Skeletal muscle cell (primary cell): ENCODE measurements at places on chromosomes 2 and 18.

DNA sequence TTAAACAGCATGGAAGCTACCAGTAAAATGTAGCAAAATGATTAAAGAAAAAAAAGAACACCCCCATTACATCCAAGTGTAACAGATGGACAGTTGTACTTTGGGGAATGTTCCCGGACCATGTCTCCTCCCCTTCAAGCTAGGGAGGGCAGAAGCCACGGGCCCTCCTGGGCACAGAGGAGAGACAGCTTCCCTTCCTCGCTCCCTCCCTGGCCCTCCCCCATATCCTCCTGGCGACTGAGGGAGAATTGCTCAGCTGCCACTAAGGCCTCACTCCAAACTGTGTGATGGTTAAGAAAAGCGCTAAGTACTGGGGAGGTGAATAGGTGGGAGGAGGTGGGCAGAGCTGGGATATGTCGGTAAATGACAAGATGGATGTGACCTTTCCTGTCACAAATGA is 358.0 kb downstream of the HRH4 start:
- DNase-seq: no peak

GRCh38 chr2:128755695-128756364 is 437.2 kb upstream of the HS6ST1 start:
- no peak for DNase-seq

- no peak for DNase-seq
Measured at GRCh38 chr2:215280326-215280725, 31.5 kb upstream of the ATIC start.

GRCh38 chr2:122072666-122073065 is 317.2 kb downstream of the TSN start:
- peak; percentile 23 for DNase-seq

DNA sequence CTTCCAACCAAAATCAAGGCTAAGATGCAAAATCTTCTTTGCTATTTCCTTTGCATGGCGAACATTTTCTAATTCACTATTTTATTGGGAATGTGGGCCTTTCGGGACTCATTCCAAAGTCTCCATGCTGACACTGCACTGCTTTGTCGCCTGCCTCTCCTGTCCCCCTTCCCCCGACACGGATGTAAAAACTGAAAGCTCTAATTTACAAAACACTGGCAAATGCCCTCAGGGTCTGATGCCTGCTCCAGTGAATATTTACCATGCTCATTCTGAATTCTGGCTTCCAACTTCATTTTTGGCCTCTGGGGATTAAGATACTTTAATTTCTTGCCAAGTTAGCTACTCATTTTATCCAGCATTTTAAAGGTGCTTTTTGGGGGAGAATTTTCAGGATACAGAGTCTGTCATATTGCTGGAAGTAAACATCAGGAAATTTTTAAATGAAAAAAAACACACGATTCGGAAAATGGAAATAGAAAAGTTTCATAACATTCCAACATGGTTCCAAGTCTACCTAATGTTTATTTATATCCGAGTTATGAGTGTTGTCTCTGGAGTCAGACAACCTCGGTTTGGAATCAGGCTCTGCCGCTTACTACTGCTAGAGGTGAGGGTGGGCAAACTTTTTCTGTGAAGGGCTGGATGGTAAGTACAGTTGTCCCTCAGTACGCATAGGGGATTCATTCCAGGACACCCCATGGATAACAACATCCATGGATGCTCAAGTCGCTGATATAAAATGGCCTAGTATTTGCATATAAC is 14.6 kb upstream of the LTBP1 start:
- DNase-seq: no peak

GRCh38 chr2:11131166-11131920 is 23.9 kb upstream of the SLC66A3 start:
- DNase-seq: no peak

- DNase-seq: no peak
Measured at GRCh38 chr2:127649100-127649611, 3.2 kb downstream of the GPR17 start.

- no peak for DNase-seq
Measured at GRCh38 chr18:23833714-23834113, 144.5 kb downstream of the LAMA3 start.

- no peak for DNase-seq
Measured at GRCh38 chr18:30342675-30343074, 699.9 kb downstream of the DSC3 start.

- DNase-seq: no peak
Measured at GRCh38 chr2:147110317-147110716, 734.5 kb upstream of the ACVR2A start.

- DNase-seq: no peak
Measured at GRCh38 chr2:86566158-86566820, 3.0 kb upstream of the CHMP3 start.

DNA sequence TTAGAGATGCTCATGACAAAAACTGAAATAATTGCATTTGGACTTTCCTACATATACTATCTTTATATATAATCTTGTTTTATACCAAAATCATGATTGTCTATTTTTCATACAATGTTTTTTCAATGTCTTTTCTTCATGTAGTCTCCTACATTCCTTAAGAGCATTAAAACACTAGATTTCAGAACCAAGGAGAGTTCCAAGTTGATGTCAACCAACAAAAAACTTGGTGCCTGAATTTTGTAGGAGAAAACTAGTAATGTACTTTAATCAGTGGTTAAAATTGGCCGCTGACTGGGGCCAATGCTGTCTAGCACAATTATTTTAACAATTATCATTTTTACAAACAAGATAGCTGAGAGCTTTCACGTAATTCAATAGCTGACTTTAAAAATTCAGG is 678.8 kb downstream of the DCC start:
- no peak for DNase-seq

DNA sequence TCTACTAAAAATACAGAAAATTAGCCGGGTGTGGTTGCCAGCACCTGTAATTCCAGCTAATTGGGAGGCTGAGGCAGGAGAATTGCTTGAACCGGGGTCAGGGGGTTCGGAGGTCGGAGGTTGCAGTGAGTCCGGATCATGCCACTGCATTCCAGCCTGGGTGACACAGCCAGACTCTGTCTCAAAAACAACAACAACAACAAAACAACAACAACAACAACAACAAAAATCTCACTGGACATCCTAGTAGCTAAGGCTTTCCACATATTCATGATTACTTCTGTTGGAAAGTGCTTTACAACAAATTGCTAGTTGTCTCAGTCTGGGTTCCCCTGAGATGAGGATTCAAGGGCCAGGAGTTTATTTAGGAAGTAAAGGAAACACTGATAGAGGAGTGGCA is 4.3 kb upstream of the MROH2A start:
- no peak for DNase-seq

- no peak for DNase-seq
Measured at GRCh38 chr2:4959219-4959618, 733.0 kb upstream of the SOX11 start.

- no peak for DNase-seq
Measured at GRCh38 chr2:125559186-125559585, 1096.8 kb upstream of the GYPC start.

DNA sequence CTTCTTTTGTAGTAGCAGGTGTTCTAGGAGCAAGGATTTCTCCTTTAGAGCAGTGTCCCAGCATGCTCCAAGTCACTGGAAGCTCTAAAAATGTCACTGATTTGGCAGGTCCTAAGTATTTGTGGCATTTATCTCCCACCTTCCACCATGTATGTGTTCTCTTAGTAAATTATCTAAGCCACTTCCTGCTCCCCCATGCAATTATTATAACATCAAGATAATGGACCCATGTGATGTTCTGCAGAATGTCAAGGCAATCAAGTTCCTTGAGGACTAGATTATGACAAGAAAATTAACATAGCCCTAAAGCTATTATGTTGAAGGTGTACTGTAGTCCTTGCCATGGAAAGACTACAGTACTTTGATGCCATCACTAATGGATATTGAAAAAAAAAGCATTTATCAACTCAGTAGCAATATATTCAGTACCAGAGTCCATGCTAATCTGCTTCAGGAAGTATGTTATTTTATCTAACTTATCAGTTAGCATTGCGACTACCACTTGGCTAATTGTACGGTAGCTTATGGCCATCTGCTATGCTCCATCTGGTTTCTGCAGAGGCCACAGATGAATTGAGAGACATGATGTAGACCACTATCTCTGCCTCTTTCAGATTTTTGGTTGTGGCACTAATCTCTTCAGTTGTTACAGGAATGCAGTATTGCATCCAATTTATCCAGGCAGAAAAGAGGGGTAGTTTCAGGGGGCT is 56.7 kb downstream of the GPR39 start:
- DNase-seq: no peak
